ENCODE measurements at places on chromosomes 13 and 19. TPM values are rescaled to one million over a fixed set of nuclear protein-coding genes. Genes with fewer than 3 reads are reported as not detected.
A peak's percentile ranks its signal among the peaks of the same experiment; 100 is the strongest.

PLIN5 gene
- not detected for total RNA-seq

DNA sequence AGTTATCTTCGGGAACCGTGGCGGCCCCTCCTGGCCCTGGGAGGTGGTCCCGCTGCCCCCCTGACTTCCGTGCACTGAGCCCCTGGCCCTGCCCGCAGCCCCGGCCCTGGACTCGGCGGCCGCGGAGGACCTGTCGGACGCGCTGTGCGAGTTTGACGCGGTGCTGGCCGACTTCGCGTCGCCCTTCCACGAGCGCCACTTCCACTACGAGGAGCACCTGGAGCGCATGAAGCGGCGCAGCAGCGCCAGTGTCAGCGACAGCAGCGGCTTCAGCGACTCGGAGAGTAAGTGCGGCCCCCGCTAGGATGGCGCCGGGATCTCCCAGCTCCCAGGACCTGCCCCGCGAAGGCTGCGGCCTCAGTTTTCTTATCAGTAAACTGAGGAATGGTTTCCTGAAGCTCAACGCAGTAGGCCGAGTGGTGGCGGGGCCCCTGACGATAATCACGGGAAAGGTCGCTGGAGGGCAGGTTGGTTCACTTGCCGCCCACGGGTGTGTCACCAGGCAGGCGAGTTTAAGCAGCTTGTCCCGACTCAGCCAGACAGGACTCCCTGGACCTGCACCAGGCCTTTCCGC is 924 bp downstream of the RGCC start:
- no peak for DNase-seq

- DNase-seq, result no peak
These were observed 36.2 kb upstream of the ENOX1 start for GRCh38 chr13:43822969-43823368.

DNA sequence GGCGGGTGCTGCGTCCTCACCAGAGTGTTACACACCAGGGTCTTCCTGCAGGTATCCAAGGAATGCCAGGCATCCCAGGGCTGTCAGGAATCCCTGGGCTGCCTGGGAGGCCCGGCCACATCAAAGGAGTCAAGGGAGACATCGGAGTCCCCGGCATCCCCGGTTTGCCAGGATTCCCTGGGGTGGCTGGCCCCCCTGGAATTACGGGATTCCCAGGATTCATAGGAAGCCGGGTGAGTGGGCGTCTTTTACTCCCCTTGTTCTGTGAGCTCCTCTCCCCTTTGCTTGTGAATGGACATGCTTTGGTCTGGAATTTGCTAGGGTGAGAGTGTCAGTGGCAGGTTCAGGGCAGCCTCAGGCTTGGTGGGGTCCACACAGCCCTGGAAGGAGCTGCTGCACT is 75.9 kb downstream of the RAB20 start:
- DNase-seq, result no peak

DNA sequence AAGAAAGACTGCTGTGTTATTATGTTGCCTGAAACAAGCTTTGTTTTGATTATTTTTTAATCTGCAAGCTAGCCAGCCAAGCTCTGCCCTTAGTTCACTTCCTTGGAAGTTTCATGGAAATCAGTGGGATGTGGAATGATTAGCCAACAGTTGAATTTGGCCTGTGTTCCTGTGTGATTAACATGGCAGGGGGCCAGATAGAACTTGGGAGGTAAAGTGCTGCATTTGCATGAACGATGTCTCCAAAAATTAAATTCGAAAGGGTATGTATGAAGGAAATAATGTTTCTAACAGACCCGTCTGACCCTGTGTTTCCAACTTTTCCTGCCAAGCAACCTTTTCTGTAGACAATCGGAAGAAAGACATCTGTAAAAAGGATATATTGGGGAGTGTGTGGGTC is 32.2 kb downstream of the UFM1 start:
- no peak for DNase-seq

DNA sequence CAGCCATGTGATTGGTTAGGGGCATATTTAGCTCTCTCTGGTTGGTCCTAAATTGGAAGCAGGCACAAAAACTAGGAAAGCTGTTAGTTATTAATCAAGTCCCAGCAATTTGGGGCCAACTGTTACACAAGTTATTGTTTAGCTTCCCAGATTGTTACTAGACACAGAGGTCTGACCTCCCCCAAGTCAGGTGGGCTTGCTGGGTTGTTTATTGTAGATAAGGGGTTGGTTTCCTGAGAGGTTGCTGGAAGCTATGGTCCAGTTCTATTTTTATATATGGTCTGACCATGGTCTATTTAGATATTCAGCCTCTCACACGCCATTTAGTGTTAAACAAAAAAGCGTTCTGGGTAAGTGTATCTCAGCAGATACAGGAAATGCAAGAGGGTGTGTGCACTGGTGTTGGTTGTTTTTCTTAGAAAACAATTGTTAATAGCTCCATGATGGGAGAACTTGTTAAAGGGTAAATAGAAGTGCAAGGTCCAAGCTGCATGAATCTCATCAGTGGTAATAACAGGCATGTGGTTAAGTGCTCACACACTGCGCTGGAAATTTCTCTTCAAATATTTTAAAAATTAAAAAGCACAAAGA is 150.0 kb downstream of the RAP2A start:
- no peak for DNase-seq

DNA sequence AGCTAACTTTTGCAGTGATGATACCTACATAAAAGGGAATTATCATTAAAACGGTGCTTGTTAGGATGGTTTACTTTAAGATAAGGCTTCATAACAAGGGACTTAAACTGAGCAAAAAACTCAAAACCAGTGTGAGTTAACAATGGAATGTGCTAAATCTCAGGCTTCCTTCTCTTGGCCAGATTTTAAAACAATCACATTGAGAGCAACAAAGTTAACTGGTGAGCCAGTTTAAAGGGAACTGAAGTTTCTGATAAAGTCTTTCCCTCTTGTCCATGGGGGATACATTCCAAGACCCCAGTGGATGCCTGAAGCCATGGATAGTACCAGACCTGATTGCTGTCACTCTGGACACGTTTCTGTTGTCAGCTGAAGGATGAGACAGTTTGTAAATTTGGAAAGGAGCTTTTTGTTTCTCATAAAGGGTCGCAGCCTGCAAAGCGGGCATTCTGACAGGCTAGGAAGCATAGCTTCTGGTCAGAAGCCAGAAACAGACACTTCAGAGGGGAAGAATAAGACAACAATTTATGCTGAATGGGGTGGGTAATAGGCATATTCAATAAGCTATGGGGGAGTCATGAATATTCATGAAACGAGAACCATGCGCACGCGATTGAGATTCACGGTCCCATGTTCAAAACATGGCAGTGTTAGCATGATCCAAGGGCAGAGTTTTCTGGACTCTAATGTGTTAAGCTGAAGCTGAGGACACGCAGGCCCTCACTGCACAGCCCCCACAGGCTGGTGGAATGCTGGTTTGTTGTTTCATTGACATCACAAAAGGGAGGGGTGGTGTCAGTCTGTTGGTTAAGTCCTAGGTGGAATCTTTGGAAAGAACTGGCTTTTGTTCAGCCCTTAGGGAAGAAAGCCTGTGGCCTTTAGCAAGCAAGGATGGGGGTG is 150.6 kb upstream of the RNF113B start:
- DNase-seq, result peak; percentile 49

- no peak for DNase-seq
These were observed 205.4 kb downstream of the PDS5B start for GRCh38 chr13:32791545-32792172.

GRCh38 chr19:17391371-17392151 is 2.4 kb downstream of the CCDC194 start:
- no peak for DNase-seq

GRCh38 chr19:54477650-54478049 is 4.6 kb upstream of the CDC42EP5 start:
- peak; percentile 27 for DNase-seq

CACNA1A gene
- total RNA-seq, result not detected

GRCh38 chr19:18961767-18962620 is 21.0 kb upstream of the HOMER3 start:
- no peak for DNase-seq

- no peak for DNase-seq
These were observed 1020.0 kb upstream of the SLC10A2 start for GRCh38 chr13:104086210-104086609.

- no peak for DNase-seq
These were observed 38.9 kb downstream of the DACH1 start for GRCh38 chr13:71828117-71828516.

GRCh38 chr19:11704626-11705025 is 34.1 kb downstream of the ZNF823 start:
- DNase-seq, result no peak

CC2D1A gene
- 11.0 TPM for total RNA-seq

DNA sequence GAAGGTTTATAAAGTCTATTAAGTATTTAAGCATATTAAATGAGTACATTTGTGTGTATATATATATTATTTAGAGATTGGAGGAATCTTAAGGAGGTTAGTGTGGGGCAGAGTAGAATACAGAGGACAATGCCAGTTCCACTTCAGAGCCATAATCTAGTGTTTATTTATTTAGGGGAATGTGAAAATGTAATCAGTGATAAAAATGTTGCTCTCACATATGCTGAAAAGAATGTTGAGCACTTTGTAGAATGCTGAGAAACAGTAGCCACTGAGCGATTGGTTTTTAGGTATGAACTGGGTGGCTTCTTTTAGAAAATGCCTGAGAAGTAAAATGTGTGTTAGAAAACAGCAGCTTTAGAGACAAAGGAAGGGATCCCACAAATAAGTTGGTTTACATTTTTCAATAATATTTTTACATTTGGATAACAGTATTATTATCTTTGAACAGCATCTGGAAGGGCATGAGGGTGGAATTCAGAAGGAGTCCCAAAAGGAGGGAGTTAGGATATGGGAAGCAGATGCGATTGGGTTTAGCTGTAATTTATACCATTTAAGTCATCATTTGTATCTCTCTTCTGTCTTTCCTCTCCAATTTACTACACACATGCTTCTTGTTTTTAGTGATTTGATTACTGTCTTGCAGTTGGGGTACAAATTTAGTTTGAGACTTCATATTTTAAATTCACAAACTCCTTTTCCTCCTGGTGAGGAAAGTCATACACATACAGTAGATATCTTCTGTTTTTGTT is 68.6 kb downstream of the NDFIP2 start:
- DNase-seq, result no peak

DNA sequence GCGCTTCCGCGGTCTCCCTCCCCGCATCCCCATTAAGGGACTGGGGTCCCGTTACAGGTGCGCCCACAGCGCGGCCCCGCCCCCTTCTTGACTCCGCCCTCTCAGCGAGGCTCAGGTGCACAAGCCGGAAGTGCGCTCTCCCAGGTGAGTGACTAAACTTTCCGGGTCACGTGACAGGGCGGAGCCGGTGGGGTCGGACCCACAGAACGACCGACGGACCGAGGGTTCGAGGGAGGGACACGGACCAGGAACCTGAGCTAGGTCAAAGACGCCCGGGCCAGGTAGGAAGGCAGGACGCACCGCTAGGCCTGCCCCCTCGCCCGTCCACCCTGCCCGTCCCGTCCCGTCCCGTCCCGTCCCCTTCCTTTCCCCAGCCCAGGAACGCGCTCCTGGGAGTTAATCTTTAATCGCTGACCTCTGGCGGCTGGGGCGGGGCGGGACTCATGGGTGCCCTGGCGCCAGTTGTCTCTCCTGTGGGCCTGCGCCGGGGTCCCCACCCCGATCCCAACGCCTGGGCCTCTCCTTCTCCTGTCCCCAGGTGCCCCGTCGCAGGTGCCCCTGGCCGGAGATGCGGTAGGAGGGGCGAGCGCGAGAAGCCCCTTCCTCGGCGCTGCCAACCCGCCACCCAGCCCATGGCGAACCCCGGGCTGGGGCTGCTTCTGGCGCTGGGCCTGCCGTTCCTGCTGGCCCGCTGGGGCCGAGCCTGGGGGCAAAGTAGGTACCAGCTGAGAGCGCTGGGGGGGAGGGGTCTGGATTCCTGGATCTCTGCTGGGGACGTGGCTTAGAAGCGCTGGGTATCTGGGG is at the start of gene CRB3:
Gene CRB3, plus strand, starts transcription at position 202 of the 804 bp plus-strand sequence. Its CDS starts 431 bp downstream, at position 633.
- no peak for DNase-seq

JAK3 gene
- total RNA-seq, result 0.48 TPM

- peak; percentile 77 for DNase-seq
These were observed 12.1 kb upstream of the PSMD8 start for GRCh38 chr19:38362076-38362945.

GRCh38 chr19:28880735-28881401 is 332.1 kb downstream of the UQCRFS1 start:
- no peak for DNase-seq

- DNase-seq, result no peak
These were observed at the start of gene TMTC4 for GRCh38 chr13:100674572-100674871. Gene TMTC4, minus strand, starts transcription at chr13:100674795. Its CDS starts 4,433 bp downstream, at chr13:100670362.

ITGBL1 gene
- total RNA-seq, result 0.34 TPM

- no peak for DNase-seq
These were observed 23.5 kb upstream of the LAIR1 start for GRCh38 chr19:54387991-54388801.

OR7A10 gene
- total RNA-seq, result not detected

MICOS13 gene
- 86.1 TPM for total RNA-seq

DNA sequence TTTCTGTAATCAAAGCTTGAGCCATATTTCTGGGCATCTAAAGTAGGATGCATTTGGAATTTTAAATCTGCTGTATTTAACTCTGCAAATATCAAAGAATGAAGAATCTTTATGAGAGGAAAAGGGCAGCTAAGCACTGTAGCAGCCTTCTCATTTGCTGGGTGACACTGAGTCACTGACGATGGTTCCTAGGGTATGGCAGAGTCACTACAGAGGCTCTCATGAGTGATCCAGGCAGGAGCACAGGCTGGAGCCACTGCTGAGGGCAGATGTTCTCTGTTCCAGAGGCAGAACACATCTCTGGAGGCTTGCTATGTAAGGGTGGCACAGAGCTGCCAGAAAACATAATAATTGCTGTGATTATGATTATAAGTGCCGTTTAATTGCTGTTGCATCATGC is 340.7 kb upstream of the HTR2A start:
- no peak for DNase-seq

OR7A5 gene
- 0.79 TPM for total RNA-seq

DNA sequence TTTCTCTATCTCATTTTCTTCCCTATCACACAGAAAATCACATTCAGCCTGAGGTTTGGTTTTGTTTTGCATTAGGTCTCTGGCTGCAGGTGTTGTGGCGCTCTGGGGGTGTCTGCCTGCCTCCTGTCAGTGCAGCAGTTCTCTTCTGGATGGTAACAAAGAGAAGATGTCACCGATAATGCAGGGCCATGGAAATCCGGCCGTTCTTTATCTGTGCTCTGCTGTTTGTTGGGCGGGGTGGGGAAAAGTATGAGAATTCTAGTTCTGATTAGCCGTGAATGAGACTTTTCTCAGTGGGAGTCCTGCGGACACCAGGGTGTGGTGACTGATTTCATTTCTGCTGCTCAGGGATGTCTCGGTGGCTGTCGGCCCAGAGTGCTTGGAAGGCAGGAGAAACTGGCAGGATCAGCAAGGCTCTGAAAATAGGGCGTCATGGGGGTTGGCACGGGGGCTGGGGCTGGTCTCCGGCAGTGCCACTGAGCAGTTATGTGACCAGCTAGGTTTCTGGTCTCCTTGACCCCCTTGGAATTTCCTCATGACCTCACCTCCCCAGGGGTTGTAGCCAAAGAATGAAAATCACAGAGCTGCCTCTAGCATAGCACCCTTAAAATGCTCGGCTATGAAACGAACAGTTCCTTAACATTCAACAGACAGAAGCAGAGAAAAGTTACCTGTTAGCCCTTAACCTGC is 5.0 kb downstream of the RNF113B start:
- peak; percentile 78 for DNase-seq

CRX gene
- total RNA-seq, result not detected

CERS1 gene
- total RNA-seq, result 10.5 TPM

- DNase-seq, result no peak
These were observed 39.1 kb downstream of the SLC7A9 start for GRCh38 chr19:32830231-32831014.

- no peak for DNase-seq
These were observed 232.6 kb downstream of the TEX29 start for GRCh38 chr13:111552891-111553655.

GRCh38 chr19:588093-588740 is 1.5 kb upstream of the HCN2 start:
- DNase-seq, result peak; percentile 86

APOC1 gene
- 17.3 TPM for total RNA-seq

GRCh38 chr19:15249972-15250639 is 17.9 kb upstream of the EPHX3 start:
- no peak for DNase-seq

SPRED3 gene
- 0.05 TPM for total RNA-seq

All from SK-MEL-5 (cell line).